ENCODE measurements at places on chromosomes 5 and 9.

- DNase-seq: no peak
These were observed 481.6 kb downstream of the SPATA31A7 start for GRCh38 chr9:61671276-61671973.

DNA sequence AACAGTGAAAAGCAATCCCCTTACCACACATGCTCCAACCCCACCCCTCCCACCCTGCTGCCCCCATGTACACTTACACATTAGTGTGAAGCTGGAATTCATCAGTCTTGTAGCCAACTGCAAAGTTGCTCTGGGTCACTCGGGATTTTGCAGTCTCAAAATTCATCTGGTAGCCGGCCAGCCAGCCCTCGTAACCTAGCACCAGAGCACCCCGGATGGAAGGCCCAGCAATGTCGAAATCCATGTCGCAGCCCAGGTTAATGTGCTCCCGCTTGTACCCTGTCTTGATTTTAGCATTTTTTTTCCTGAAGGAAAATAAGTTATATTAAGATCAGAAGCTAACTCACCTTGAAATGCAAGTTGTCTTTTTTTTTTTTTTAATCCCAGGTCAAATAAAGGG, 12.2 kb upstream of the C5orf15 start:
- no peak for DNase-seq

- DNase-seq: no peak
These were observed 185.8 kb downstream of the CDK5RAP2 start for GRCh38 chr9:120394058-120394669.

GRCh38 chr5:166562246-166562645, 1729.2 kb upstream of the WWC1 start:
- no peak for DNase-seq

DNA sequence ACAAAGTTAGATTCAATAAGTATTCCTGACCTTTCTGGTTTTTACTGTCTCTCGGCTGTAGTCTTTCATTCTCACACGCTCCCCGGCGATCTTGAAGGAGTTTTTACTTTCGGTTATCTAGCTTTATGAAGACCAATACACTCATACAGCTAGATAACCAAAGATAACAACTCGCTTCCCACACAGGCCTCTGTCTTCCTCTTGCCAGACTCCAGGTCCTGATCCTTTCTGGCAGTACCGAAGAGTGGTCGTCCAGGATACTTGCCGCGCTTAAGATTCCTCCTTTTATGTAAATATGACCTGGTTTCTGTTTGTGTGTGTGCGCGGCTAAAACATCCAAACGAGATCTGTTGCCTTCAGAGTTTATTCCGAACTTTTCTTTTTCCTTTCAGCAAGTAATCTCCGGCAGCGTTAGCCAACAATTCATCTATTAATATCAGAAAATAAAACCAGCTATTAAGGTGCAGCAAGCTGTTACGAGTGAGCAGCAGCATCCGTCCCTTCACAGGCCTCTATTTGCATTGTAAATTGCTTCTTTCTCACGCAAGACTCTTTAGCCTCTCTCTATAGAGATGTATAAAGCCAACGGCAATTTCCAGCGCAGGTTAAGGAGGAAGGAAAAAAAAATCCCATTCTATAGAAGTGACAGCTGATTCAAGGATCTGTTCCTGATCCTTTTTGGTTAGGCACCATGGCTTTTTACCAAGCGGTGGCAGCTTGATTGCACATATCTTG, 216.1 kb downstream of the MEF2C start:
- no peak for DNase-seq
